ENCODE measurements at places on chromosomes 12 and 14. TPM values are rescaled to one million over a fixed set of nuclear protein-coding genes. Genes with fewer than 3 reads are reported as not detected.

ZBTB1 gene
- 123 TPM for polyA plus RNA-seq

MYH7 gene
- polyA plus RNA-seq, result not detected

GLT8D2 gene
- polyA plus RNA-seq, result 0.28 TPM

AICDA gene
- polyA plus RNA-seq, result not detected

SIX6 gene
- not detected for polyA plus RNA-seq

C12orf56 gene
- not detected for polyA plus RNA-seq

TMEM233 gene
- polyA plus RNA-seq, result not detected

NFE2 gene
- 3.6 TPM for polyA plus RNA-seq

CSRP2 gene
- polyA plus RNA-seq, result 0.56 TPM

ADAMTS20 gene
- polyA plus RNA-seq, result not detected

SSTR1 gene
- polyA plus RNA-seq, result not detected
